ENCODE measurements at places on chromosomes 16 and 17.
A peak's percentile ranks its signal among the peaks of the same experiment; 100 is the strongest.

DNA sequence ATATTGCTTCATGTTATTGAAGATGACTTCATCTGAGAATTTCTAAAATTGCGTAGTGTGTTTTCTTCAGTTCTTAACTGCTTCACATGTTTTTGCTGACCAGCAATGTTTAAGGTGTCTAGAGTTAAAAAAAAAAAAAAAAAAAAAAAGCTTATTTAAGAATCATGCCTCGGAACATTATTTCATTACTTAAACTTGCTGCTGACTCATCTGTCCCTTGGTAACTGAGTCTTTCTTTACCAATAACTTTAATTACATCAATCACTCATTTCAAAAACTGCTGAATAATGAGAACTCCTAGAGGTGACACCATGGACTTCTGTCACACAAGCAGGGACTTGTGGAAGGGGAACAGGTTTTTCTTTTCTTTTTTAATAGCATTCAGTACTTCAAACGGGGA is 16.2 kb downstream of the IRX5 start:
- DNase-seq, result no peak

DNA sequence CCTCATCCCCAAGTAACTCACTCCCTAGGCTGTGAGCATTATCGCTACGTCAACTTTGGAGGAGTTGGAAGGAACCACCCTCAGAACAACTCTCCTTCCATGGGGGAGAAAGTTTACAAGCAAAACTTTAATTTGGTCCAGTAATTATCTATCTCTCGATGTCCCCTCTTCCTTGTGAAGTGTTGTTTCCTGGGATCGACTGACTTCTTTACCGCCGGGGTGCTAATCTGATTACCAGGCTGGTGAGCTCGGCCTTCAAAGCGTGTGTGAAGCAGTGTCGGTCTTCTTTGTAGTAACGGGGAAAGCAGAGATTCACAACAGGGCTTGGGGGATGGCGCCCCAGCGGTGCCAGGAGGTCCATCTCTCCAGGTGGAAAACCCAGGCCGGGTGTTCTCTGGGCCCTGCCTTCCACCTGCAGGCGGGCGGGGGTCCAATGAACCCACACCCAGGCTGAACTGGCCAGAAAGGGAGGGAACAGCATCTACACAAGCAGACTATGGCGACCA is 14.5 kb upstream of the FOXF1 start:
- DNase-seq, result no peak

GRCh38 chr17:57338257-57338914 is 82.1 kb downstream of the MSI2 start:
- DNase-seq, result no peak

DNA sequence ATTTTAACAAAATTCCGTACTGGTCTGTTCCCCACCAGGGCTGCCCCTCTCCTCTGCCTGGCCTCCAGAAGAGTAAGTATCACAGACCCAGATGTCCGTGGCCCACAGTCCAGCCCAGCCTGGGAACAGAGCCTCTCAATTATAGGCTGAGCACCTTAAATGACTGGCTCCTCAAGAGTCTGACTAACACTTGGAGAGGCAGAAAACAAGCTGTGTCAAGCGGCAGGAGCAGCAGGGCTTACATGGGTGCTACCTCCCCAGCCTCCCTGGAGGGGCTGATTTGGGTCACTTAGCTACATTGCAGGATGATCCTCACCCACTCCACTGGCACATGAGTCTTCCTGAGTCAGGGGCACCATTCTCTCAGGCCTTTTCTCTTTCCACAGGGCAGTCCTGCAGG is 209.7 kb downstream of the COPRS start:
- DNase-seq, result no peak

- DNase-seq, result no peak
These were observed 19.1 kb downstream of the ZNRF1 start for GRCh38 chr16:75017670-75018525.

GRCh38 chr17:55731586-55732250 is 9.1 kb upstream of the TMEM100 start:
- peak; percentile 70 for DNase-seq

DNA sequence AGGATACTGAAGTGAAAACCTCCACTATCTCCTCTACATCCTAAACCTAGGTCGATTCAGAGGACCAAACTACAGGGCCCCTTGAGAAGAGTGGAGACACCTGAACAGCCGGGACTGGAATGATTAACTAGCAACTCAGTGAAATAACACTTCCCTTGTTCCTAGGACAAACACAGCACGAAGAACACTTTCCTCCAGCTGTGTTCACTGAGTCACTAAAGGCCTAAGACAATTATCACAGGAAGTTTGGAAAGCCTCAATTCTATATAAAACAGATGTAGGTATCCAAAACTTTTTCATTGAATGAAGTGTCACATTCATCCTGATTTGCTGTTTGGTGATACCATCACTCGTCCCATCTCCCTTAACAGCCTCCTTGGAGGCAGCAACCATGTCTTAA is 15.5 kb upstream of the CUEDC1 start:
- DNase-seq, result peak; percentile 40

- no peak for DNase-seq
These were observed 12.4 kb downstream of the AMZ2 start for GRCh38 chr17:68260051-68260762.

DNA sequence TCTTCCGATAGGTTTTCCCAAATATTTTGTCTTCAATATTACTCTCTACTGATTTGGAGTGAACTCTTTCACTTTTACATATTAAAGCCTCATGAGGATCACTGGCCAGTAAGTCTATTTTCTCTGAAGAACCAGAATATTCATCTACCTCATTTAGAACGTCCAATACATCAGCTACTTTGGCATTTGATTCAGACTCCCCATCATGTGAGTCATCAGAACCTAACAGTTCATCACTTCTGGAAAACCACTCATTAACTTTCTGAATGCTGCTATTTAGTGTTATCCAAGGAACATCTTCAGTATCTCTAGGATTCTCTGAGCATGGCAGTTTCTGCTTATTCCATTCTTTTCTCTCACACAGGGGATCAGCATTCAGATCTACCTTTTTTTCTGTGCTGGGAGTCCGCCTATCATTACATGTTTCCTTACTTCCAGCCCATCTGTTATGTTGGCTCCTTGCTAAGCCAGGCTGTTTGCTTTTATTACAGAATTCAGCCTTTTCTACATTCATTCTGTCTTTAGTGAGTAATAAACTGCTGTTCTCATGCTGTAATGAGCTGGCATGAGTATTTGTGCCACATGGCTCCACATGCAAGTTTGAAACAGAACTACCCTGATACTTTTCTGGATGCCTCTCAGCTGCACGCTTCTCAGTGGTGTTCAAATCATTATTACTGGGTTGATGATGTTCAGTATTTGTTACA is 30.9 kb downstream of the BRCA1 start:
- peak; percentile 34 for DNase-seq
